Esophagus muscularis mucosa (tissue), 4 donors: ENCODE measurements at places on chromosomes 12 and 14. TPM values are rescaled to one million over a fixed set of nuclear protein-coding genes. Genes with fewer than 3 reads are reported as not detected.

The NRIP2 gene
- total RNA-seq: 4.0 TPM

The NINJ2 gene
- 7.0 TPM for total RNA-seq

The CCDC38 gene
- total RNA-seq: not detected

The SCFD1 gene
- 33.8 TPM for total RNA-seq

The COX6A1 gene
- total RNA-seq: 499 TPM

The LRRC43 gene
- 1.3 TPM for total RNA-seq

The FITM1 gene
- total RNA-seq: 0.83 TPM

The SLC38A4 gene
- 0.17 TPM for total RNA-seq

The SH2B3 gene
- 49.4 TPM for total RNA-seq

The FAIM2 gene
- 4.1 TPM for total RNA-seq

The AQP5 gene
- total RNA-seq: 0.83 TPM

The DNAH10 gene
- total RNA-seq: 1.3 TPM

The UTP20 gene
- total RNA-seq: 12.6 TPM
